Stimulated activated CD8-positive, alpha-beta memory T cell treated with anti-CD3 and anti-CD28 coated beads, Interleukin-4, amount 100 ng/mL, for 4 hours (primary cell): ENCODE measurements at places on chromosomes 5 and 9.

DNA sequence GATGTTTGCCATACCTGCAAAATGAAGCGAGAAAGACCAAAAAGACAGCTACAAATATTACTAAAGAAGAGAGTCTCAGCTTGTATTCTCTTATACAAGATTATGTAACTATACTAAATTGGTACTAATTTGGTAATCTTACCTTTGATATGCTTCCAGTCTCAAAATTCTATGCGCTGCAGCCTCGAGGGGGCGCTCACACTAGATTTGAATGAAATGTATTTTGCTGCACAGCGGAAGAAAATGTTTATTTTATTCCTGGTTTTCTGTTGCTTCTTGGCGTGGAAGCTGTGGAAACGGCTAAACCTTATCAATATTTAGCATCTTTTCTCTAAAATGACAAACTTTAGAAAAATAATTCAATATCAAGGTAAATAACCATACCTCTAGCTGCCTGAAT, 267.0 kb upstream of the NUDT12 start:
- DNase-seq = no peak

GRCh38 chr9:134175808-134176598, 11.6 kb upstream of the RNU6ATAC start:
- no peak for DNase-seq

- no peak for DNase-seq
Measured at GRCh38 chr9:129027685-129028191, 393 bp downstream of the SH3GLB2 start.

DNA sequence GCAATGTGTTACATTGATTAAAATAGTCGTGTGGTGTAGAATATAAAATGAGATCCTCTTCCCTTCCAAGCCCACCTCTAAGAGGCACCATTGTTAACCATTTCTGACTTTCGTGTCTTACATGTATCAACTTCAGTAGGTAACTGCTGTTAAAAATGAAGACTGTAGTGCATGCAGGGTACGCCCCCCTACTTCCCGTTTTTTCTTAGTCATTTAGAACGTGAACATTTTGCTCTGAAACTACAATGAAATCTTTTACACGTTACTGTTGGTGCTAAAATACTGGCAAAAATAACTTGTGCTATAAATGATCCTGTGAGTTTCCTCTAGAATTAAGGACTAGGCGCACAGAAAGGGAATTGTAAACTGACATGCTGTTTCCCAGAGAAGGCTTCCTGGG, 41.5 kb downstream of the WNK2 start:
- no peak for DNase-seq

DNA sequence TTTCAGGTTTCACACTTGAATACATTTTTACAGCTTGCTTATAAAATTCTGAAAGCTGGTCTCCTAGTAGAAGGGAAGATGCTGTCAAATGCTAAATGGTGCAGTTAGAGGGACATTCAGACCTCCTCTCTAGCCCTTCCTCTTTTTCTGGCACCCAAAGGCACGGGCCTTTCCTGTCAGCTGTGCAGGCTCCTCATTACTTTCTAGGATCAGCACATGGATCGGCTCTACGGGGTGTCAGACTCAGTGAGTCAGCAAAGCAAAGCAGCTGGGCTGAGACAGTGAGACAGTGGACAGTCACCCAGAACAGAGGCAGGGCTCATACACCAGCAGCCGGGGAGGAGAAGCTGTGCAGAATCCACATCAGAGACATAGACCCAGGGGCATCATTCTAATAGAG, 80.0 kb upstream of the TNC start:
- no peak for DNase-seq

- DNase-seq = no peak
Measured at GRCh38 chr9:79115176-79115575, 456.6 kb upstream of the TLE4 start.

DNA sequence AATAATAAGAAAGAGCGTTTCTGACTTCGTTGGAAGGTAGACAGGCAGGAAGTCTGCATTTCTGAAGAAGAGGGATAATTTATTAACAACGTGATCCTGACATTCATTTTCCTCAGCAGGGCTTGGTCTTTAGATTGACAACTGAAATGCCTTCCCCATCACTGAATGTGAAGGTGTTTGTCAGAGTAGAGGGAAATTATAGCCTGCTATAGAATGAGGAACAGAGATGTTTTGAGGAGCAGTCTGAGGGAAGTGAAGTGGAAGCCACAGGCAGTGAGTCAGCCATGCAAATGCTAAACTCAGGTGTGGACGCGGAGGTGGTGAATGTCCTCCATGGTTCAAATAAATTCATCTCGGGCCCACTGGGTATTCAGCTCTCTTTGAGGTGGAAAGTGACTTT, 30.5 kb downstream of the C7 start:
- DNase-seq = no peak
